ENCODE measurements at places on chromosomes 3 and 15.

- DNase-seq = no peak
These were observed 7.3 kb downstream of the TBC1D2B start for GRCh38 chr15:78070049-78070700.

GRCh38 chr15:90249203-90249863 is at the start of gene TTLL13:
TTLL13 (plus strand) TSS chr15:90249556; CDS start chr15:90250631, 1,075 bp downstream.
- peak; percentile 85 for DNase-seq

GRCh38 chr3:14297305-14297704 is 105.1 kb upstream of the SLC6A6 start:
- DNase-seq = no peak

DNA sequence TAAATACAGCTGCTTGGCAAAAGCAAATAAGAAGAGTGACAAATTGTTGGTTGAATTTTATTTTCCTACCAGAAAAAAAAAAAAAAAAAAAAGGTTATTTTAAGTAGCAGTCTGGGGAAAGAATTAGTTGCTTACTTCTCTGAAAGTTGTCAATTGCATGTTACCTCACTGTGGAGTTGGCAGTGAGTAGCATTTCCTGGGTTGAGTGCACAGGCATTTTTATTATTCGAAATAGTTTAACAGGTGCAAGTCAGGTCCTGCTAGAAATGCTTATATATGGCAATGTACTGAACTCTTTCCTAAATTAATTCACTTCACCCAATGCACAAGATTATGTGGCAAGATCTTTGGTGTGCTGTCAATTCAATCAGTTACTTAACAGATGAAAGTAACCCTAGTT is 680.6 kb downstream of the EPHA3 start:
- DNase-seq = no peak

- DNase-seq = no peak
These were observed 1218.0 kb downstream of the NSUN3 start for GRCh38 chr3:95280711-95281352.

- no peak for DNase-seq
These were observed 3.3 kb upstream of the WNT5A start for GRCh38 chr3:55490276-55490913.

DNA sequence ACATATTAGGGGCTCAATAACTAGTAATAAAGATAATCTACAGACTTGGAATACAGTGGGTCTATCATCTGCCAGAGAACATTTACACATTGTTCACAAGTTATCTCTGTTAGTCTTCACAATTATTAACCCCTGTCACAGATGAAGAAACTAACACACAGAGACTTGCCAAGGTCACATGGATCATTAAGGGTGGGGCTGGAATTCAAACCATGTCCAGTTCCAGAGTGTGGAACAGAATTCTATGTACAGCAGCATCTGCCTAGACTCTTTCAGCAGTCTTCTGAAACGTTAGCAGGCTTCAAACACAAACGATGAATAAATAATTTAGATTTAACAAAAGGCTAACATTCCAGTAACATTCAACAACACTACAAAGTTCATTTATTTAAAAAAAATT is 673.9 kb upstream of the NR2F2 start:
- DNase-seq = no peak

- DNase-seq = no peak
These were observed 151.0 kb downstream of the ALDH1A2 start for GRCh38 chr15:57914350-57915055.

- DNase-seq = no peak
These were observed 196.4 kb downstream of the SUCNR1 start for GRCh38 chr3:152069871-152070270.

GRCh38 chr3:28039829-28040228 is 201.6 kb upstream of the CMC1 start:
- DNase-seq = no peak

DNA sequence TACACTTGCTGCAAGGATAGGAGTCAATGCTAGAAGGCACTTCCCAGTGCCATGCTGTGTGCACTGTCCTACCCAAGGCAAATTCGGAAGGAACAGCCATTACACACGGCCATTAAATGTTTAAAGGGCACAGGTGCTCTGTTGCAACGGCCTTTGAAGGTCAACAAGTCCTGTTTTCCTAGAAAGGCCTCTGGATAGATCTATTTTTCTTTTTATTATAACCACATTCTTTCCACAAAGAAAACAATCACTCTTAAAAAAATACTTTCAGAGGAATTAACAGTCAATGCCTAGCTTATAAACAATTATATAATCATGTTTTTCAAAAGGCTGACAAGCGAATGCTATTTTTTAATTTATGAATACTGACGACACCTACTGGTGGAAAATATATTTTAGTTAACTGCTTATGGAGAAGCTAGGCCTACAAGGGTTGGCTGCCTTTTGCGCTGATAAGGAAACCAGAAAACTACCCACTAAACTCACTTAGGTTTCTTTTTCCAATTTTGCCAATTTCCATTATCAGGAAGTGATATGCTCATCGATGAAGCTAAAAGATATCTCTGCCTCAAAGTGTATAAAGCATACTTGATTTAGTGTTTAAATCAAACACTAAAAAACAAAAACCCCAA is 2.4 kb downstream of the ARHGEF3 start:
- no peak for DNase-seq

GRCh38 chr3:149654188-149654601 is 3.6 kb downstream of the WWTR1 start:
- DNase-seq = no peak

DNA sequence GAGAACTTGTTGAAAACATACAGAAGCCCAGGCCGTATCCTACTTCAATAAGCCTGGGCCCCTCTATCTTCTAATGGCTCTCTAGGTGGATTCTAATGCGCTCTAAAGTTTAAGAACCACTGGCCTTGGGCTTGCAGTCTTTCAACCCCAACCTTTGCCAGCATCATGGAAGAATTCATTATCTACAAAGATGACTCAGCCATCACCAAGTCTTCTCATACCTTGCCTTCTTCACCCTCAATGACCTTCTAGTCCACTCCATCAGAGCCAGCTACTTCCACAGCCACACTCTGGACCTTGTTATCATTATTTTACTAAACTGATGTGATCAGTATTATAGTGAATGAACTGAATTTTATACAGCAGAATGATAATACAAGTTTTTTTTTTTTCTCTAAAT is 16.9 kb upstream of the TIPARP start:
- DNase-seq = no peak

DNA sequence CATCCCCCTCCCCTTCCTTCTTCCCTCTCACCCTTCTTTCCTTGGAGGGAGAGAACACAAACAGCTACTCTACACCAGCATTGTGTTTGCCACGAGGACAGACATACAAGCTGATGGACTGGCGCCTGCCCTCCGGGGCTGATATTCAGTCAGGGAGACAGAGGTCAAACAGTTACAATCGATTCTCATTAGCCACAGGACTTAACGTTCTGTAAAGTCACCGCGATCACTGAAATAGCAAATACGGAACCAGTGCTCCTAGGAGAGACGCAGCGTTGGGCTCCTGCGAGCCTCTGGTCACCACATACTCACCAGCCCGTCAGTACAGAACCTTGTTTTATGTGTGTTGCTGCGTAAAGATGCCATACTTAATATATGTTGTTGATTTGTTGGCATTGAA is 108.8 kb downstream of the LRRK1 start:
- DNase-seq = no peak

DNA sequence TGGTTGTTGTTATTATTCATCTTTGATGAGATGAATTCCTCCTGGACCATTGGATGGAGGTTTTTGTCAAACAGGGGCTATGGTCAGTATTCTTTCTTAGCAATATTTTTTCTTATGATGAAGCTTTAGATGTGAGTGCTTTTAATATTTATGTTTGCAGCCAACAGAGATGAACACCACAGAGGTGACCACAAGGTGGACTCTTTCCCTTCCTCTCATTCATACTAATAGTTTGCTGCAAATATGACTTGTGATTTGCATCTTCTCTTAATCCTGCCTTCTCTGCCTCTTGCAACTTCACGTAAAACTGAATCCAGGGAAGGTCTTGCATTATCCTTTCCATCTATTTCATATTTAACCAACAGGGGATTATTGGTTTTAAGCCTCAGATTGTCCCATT is 473.1 kb upstream of the UBE2E2 start:
- DNase-seq = no peak

- no peak for DNase-seq
These were observed 109.5 kb upstream of the ABHD17C start for GRCh38 chr15:80585544-80586018.

DNA sequence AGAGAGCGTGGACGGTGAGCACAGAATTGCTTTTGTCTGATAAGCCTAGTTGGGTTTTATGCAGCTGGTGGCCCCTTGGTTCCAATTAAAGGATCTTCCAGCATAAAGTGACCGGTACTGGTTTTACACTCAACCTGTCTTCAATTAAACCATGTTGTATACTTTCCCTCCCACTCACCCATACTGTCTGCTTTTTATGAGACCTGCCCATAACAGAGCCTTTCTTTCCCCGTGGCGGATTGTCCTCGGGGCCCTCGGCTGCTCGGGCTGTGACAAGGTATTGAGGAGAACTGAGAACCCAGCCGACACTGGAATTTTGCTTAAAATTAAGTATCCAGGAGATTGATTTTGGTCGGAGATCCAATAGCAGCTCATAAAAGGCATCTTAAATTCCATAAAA is 98.4 kb downstream of the TMEM266 start:
- DNase-seq = no peak

DNA sequence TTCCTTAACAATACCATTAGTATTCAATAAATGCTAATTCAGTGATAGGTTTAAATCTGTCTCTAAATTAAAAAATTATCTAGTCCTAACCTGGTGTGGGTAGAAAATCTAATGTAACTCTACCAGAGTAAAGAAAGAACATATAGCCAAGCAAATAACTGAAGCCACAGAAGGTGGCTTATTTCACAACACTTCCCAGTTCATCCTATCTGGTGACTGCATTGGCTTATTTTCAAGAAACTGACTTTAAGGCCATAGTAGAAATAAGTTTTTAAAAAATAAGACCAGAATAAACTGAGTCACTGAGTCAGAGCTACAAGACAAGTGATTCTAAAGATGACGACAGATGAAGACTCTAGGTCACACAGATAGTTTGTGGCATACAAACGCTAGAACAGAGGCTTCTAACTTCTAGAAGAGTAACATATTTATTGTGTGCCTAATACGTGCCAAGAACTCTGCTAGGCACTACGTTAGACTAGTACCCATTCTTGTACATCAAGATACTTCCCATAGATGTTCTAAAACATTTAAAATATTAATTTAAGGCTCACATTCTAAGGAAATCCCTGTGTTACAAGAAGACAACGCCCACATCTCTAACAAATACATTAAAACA is 25.9 kb downstream of the TMCC1 start:
- DNase-seq = no peak

DNA sequence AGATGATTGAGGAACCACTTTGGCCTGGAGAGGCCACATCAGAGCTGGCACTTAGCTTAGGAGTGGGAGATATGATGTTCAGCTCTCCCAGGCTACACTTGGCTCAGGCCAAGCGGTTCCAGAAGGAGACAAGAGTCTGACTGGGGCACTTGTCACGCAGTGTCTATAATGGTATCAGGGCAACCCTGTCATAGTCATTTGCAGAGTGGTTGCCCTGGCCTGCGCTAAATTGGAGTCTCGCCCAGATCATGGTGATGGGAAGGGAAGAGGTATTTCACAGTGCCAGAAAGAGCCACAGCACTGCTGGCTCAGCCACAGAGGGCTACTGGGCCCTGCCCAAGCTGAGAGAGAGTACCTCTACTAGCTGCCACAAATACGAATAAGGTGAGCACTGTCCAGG is 186.9 kb upstream of the CRBN start:
- peak; percentile 10 for DNase-seq

DNA sequence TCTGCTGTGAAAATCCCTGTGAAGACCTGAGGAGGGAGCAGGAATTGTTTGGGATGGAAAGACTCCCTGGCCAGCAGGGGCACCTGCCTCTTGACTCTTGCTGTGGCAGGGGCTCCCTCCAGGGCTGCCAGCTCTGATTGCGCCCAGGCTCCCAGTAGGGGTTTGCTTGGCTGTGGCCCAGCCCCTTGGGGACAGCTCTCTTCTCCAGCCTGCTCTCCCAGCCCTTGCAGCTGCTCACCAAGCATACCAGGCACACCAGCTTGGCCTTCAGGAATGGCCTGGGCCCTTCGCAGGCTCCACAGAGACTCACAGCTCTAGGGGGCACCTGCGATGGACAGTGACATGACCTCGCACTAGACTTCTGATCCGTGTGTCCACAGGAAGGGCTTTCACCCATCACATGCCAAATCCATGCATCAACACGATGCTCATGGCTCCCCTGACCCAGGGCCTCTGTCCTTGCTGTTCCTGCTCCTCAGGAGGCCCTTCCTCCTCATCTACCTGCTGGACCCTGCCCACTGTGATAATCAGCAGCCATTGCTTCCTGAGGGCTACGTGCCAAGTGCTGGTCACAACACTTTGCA is 61.8 kb downstream of the SCN5A start:
- no peak for DNase-seq

DNA sequence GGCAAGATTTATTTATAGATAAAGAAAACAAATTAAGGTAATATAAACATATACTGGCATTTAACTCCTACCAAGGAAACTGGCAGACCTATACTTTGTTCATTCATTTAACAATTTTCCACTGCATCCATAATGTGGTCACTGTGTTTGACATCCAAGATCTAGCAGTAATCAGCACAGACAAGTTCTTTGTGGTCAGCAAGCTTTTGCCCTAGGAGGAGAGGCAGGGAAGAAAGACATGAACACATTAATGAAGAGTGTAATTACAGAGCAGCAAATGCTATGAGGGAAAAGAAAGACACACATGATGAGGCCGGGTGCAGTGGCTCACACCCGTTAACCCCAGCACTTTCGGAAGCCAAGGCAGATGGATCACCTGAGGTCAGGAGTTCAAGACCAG is 34.4 kb downstream of the SUCLG2 start:
- DNase-seq = no peak

DNA sequence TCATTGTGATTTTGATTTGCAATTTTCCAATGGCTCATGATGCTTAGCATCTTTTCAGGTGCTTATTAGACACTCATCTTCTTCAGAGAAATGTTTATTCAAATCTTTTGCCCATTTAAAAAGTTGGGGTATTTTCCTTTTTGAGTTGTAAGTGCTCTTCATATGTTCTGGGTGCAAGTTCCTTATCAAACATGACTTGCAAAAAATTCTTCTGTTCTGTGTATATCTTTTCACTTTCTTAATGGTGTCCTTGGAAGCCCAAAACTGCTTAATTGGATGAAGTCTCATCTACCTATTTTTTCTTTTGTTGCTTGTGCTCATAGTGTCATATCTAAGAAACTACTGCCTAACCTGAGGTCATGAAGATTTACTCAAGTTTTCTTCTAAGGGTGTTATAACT is 332.8 kb downstream of the PLCL2 start:
- no peak for DNase-seq
